ENCODE measurements at places on chromosomes 3 and 15.

DNA sequence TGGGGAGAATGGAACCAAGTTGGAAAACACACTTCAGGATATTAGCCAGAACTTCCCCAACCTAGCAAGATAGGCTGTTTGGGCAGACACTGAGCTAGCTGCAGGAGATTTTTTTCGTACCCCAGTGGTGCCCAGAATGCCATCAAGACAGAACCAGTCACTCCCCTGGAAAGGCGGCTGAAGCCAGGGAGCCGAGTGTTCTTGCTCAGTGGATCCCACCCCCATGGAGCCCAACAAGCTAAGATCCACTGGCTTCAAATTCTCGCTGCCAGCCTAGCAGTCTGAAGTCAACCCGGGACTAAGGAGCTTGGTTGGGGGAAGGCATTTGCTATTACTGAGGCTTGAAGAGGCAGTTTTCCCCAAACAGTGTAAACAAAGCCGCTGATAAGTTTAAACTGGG is 152.4 kb downstream of the MBNL1 start:
- no peak for DNase-seq

GRCh38 chr15:77589839-77590238 is 42.9 kb downstream of the LINGO1 start:
- DNase-seq: peak; percentile 63

- no peak for DNase-seq
Measured at GRCh38 chr3:171615686-171616085, 155.5 kb upstream of the TNIK start.

GRCh38 chr3:127769284-127770081 is 52.8 kb downstream of the MGLL start:
- DNase-seq: no peak

- DNase-seq: no peak
Measured at GRCh38 chr15:90988296-90988695, 6.0 kb downstream of the PRC1 start.

GRCh38 chr3:23172059-23172458 is 31.1 kb upstream of the UBE2E2 start:
- no peak for DNase-seq

GRCh38 chr3:126917232-126917804 is 65.6 kb upstream of the PLXNA1 start:
- DNase-seq: no peak

- no peak for DNase-seq
Measured at GRCh38 chr15:26294059-26294689, 431.0 kb upstream of the ATP10A start.

DNA sequence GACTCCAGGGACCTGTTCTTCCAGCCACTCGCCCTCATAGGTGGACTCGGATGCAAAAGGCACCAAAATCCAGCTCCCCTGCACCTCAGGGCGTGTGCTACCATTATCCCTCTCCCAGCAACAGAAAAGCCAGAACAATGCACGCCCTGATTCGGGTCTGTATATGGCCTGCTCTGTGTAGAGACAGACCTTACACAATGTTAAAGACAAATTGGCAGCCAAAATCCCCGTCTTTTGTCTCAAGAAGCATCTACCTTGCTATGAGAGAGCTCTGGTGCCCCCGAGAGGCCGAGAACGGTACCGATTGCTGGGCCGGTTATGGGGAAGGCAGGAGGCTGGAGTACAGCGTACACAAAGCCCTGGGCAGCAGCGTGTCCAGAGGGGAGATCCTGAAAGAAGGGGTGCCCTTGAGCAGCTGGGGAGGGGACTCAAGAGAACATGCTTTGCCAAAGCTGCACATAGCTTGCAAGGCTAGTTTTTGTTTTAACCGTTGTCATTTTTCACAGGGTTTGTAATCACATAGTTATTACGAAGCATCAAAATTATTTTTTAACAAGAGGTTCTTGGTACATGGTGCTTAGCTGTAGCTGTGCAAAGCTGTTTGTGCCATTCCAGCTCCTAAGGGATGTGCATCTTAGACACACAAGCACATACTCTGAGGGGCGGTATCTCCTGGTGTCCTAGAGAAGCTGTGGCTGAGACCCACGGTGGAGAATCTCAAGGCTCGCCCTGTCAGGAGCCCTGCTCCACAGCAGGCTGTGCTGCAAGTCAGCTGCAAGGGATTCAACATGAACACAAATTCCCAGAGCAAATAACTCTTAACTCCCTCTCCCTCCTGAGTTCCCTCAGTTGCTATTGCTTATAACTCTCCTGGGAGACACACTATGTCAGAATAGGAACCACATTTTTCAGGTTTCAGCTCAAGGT is 461.5 kb upstream of the PPP2R3A start:
- DNase-seq: peak; percentile 80

DNA sequence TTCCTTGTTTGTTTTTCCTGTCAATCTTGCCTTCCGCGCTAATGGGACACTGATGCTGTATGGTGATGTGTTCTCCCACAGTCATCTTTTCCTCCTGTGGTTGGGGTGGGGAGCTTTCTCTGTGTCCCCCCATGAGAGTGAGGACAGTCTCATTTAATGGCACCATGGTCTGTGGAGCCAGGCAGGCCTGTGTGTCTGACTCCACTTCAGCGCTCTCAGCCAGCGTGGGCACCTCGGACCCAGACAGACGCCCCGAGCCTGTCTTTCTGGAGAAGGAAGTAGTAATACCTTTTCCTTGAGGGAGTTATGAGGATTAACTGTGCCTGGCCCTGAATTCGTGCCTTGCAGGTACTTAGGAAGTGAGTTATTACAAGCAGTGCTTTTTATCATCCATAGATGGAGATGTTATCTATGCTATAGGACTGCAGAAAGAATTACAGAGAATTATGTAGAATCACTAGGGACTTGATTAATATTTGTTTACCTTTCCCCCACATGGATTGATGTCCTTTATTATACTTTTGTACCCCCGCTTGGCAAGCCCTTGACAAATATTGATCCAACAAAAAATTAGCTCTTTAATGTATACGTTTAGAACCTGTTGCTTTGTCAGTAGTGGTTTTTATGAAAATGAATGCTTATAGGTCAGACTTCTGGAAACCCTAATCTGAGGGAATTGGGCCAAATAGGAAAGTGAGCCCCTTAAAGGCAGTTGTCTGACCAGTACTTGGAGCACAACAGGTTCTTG is 152.4 kb downstream of the PGPEP1L start:
- no peak for DNase-seq

DNA sequence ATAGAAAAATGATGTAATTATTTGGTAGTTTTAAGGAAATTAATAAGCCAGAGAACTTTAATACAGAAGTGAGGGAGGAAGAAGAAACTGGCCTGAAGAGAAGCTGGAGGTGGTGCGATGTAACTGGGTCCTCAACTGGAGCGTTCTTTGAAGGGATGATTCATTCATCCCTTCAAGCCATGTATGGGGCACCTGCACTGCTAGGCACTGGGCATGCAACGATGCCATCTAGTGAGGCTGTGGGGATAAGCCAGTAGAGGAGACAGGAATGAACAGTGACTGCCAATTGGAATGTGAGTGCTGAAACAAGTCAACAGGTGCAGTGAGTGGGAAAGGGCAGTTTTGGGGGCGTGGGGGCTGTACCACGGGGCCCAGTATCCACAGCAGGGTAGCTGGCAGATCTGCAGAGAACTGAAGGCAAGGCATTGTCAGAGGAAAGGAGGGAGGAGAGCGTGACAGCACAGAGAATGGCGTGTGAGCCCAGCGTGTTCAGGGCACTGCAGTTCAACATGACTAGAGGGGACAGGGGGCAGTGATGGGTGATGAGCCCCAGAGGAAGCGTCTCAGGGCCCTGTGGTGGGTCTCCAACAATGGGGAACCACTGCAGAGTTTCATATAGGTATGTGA is 3.8 kb upstream of the KIF23 start:
- peak; percentile 46 for DNase-seq

DNA sequence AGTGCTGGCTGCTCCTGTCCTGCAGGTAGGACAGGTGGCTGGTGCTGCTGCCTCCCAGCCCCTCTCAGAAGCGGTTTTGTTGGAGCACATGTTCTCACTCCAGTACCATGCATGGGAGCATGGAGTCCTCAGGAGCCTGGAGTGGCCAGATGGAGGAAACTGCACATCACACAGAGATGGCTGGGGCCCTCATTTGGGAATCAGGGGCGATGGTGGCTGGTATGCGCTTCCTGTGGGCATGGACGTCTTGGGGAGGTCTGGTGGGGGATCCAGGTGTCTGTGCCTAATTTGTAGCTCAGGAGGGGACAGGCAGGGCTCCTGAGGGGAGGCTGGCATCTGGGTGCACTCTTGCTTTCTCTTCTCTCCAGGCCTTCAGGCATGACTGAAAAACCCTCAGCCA is 168.2 kb downstream of the KLF13 start:
- no peak for DNase-seq

GRCh38 chr15:27412415-27412814 is 441.4 kb downstream of the GABRG3 start:
- no peak for DNase-seq

- DNase-seq: peak; percentile 5
Measured at GRCh38 chr15:99433026-99433756, 132.6 kb upstream of the MEF2A start.

- no peak for DNase-seq
Measured at GRCh38 chr15:94943888-94944287, 712.5 kb downstream of the MCTP2 start.

DNA sequence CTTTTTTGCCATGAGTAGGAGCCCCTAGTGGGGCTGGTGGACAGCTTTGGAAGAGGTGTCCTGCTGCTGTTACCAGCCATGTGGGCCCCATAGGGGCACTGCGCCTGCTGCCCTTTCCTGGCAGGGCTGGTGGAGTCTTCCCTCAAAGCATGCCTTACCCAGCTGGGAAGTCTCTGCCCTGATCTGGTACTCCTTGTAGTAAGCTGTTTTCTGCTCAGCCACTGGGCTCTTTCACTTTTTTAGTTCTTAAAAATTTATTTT is 26.2 kb downstream of the HMCES start:
- no peak for DNase-seq

DNA sequence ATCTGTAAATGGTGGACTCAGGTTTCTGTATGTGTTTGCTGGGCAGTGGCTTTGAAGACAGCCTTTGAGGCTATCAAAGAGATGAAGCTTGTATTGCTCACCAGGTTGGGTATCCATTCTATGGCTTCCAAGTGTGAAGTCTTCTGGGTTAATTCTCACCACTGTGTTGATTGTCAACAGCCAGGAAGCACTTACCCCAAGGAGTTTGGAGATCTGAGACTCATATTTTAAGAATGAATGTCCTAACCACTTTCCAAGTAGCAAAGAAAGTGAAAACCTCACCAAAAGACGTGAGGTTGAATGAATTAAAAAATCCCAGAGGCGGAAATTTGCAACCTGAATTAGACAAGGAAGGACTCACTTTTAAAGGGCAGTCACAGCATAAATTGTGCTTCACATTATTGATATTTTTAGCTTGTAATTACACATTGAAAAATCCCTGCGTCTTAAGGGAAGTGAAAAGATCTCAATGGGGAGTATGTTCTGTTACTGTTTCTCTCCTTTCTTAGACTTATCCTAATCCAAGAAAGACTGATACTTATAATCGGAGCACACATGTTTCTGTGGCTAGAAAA is 304.0 kb upstream of the TPRG1 start:
- DNase-seq: no peak

GRCh38 chr3:153967260-153967659 is 153.9 kb upstream of the ARHGEF26 start:
- DNase-seq: no peak

GRCh38 chr3:56468184-56469106 is at the start of gene ERC2:
Gene ERC2 (minus strand): TSS chr3:56468467.
- peak; percentile 50 for DNase-seq

DNA sequence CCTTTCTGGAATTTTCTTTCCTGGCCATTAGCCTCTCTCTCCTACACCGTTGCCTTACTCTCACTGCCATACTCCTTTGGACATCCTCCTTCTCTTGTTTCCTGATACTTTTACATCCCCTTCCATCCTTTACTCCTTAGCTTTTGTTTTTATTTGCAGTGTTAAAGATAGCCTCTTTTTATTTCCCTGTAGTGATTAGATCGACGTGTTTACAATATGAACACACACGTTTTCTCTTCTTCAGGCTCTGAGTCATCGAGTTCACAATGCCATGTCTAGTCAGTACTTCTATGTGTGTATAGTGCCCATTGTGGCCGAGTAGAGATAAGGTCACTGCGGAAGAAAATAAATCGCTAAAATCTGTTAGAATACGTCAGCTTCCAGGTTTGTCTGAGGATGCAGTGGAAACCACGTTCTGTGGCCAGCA is 208.5 kb downstream of the LPP start:
- DNase-seq: no peak

- peak; percentile 33 for DNase-seq
Measured at GRCh38 chr15:37134699-37135131, 34.4 kb upstream of the MEIS2 start.

GRCh38 chr3:66253790-66254620 is 33.2 kb downstream of the SLC25A26 start:
- no peak for DNase-seq

- DNase-seq: no peak
Measured at GRCh38 chr3:84600703-84601225, 358.0 kb upstream of the CADM2 start.

DNA sequence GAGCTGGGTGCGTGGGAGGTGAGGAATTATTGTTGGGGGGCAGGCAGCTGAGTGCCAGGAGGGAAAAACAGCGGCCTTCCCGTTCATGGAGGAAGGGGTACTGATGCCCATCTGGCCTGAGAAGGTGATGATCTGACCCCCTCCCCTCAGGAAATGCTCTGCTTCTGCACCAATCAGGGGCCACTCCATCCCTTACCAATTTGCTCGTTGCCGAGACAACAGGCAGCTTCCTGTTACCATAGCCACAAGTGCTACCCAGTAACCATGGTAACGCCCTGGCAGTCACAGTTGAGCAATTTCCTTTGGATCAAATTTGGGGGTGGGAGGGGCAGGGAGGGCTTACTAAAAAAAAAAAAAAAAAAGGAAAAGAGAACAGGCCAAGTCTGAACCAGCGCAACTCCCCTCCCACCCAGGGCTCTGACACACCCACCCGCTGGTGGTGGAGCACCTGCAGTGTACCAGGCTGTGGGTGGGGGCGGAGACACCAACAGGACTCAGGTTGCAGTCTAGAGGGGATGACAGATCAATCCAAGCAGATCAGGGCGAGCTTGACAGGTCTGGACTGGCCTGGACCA is 13.7 kb downstream of the CELF6 start:
- DNase-seq: no peak

GRCh38 chr3:126316501-126316939 is 40.7 kb downstream of the KLF15 start:
- DNase-seq: no peak

GRCh38 chr3:143648218-143648617 is 200.1 kb downstream of the SLC9A9 start:
- no peak for DNase-seq
